ENCODE measurements at places on chromosomes 4 and X. TPM values are rescaled to one million over a fixed set of nuclear protein-coding genes. Genes with fewer than 3 reads are reported as not detected.

- no peak for DNase-seq
These were observed 294.8 kb downstream of the TENM3 start for GRCh38 chr4:182538031-182538430.

GRCh38 chr4:167282171-167282864 lies 48.0 kb upstream of the SPOCK3 start:
- DNase-seq: no peak

Gene TSPYL2
- total RNA-seq: 74.8 TPM

Gene HSFX4
- total RNA-seq: not detected

Gene RNF150
- 19.8 TPM for total RNA-seq

Gene SHROOM2
- total RNA-seq: 17.5 TPM

Gene TRIM61
- total RNA-seq: 2.6 TPM

Gene ESX1
- total RNA-seq: not detected
